ENCODE measurements at places on chromosomes 1 and 21.

GRCh38 chr1:247338723-247339275 lies 7.1 kb upstream of the ZNF496 start:
- no peak for DNase-seq

DNA sequence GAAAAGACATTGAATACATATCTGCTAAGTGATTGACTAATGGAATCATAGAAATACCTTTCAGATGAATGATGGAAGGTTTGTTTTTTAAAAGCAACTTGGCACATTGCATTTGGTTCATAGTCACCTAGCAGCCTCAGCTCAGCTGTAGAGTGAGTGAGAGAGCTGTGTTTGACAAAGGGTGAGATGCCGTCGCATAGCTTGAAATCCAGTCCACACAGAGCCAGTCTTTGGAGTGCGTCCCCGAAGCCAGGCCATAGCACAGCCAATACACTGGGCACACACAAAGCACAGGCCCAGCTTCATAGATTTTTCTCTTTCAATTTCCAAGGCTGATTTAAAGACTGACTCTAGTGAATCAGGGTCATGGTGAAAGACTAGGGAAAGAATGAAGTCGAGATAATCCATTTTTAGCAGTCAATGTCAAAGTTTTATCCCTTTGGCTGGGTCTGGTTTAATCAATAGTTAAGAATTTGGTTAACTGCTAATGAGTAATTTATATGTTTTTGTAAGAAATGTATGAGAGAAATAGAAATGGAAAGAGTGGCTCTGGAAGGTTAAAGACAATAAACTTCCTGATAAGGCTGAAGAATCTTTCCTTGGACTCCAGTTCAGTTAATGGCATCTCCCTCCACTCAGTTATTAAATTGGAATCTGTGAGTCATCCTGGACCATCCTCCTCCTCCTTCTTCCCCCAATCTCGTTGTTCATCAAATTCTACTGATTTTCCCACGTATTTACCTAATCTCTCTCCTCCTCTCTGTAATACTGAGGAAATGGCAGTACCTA lies 101.2 kb upstream of the IRF2BP2 start:
- no peak for DNase-seq

- no peak for DNase-seq
Observed at GRCh38 chr1:89602871-89603404, 30.0 kb upstream of the LRRC8C start.

- DNase-seq = no peak
Observed at GRCh38 chr1:77950873-77951272, 28.0 kb downstream of the FUBP1 start.

GRCh38 chr1:207825409-207825695 lies 73.5 kb downstream of the CD46 start:
- DNase-seq = no peak

DNA sequence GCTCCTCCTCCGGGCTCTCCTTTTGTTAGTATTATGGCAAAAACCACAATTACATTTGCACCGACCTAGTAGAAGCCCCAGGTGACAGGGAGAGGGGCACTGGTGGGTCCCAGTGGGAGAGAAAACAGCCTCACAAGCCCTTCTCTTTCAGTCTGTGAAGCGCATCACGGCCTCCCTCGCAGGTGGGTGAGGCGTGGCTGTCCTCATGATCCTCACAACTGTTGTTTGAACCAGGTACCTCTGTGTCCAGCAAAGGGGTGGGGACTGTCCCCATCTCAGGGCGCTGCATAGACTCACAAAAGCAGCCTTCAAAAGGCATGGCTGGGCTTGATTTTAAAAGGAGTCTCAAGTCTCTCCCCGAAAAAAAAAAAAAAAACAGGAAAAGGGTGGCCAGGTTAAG lies 7.9 kb upstream of the C2CD2 start:
- no peak for DNase-seq

DNA sequence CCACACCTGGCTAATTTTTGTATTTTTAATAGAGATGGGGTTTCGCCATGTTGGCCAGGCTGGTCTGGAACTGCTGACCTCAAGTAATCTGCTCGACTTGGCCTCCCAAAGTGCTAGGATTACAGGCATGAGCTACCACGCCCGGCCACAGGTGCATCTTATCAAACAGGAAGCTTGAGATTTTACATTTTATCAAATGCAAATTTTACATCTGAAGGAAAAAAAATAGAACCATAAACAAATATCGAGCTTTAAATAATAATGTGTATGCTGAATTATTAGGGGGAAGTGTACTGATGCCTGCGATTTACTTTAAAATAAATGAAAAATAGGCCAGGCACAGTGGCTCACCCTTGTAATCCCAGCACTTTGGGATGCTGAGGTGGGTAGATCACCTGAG lies 16.6 kb upstream of the BRWD1 start:
- DNase-seq = no peak

DNA sequence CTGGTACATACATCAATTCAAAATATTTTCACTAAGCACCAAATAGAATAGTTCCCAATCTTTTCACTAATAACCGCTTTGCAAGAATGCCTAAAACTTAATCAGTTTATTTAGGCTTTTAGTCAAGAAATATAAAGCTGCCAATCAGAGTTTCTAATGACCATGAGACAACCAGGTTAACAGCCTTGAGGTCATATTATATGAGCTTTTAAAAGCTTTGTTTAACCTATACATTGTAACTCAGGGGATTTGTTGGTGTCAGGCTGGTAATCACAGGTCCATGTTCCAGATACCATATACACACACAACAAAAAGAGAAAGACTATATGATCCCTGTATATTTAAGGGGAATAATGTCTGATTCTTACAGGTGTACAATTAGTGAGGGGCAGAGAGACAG lies 246.2 kb upstream of the ADGRL2 start:
- DNase-seq = no peak

GRCh38 chr21:42594616-42595282 lies 58.7 kb upstream of the PDE9A start:
- DNase-seq = no peak

DNA sequence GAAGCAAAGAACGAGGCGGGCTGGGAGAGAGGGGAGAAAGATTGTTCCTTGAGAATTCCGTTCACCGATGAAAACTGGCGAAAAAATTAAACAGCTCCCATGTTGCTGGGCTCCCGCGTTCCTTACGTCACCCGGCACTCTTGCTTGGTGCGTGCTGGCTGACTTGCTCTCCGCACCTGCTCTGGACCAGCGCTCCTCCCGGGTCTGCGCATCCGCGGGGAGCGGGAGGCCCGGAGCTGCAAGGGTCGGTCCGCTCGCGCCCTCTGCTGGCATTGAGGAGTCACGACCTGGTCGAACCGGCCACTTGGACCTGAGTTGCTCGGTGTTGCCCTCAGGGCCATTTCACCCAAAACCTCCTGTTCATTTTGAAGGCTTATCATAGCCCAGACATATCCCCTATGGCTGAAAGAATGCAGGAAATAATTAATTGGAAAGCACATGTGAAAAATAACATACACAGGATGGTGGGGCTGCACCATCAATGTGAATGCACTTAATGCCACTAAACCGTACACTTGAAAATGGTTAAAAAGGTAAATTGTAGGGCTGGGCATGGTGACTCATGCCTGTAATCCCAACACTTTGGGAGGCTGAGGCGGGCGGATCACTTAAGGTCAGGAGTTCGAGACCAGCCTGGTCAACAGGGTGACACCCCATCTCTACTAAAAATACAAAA lies 98.9 kb upstream of the BACE2 start:
- peak; percentile 78 for DNase-seq

- DNase-seq = no peak
Observed at GRCh38 chr1:119587341-119587740, 60.7 kb downstream of the ZNF697 start.

DNA sequence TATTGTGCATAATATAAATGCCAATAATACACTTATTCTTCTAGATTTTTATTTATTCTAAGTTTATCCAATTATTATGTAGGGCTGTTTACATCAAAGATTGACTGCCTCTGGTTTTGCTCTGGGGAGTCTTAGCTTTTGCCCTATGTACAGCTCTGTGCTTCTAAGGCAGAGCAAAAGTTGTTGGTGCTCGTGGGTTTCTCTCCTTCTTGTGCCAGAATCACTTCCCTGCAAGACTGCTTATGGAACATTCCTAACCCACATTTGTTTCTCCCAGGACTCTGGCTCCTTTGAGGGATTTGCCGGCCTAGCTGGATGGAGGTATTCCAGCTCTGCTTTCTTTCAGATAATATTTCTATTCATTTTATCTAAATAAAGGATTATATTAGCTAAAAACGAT lies 849.1 kb downstream of the USP25 start:
- DNase-seq = no peak

DNA sequence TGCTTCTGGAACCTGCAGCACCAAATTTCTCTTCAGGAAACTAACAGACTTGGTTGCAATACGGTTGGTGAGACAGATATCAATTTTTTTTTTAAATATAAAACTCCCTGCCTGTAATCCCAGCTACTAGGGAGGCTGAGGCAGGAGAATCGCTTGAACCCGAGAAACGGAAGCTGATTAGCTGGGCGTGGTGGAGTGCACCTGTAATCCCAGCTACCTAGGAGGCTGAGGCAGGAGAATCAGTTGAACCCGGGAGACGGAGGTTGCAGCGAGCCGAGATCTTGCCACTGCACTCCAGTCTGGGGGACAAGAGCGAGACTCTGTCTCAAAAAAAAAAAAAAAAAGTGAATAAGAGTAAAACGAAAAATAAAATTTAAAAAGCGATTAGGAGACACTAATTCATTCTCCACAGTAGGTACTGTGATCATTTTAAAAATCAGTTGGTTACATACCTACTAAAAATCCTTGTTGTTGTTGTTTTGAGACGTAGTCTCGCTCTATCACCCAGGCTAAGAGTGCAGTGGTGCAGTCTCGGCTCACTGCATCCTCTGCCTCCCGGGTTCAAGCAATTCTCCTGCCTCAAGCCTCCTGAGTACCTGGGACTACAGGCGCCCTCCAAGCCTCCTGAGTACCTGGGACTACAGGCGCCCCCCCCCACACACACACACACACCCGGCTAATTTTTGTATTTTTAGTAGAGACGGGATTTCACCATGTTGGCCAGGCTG lies 796 bp upstream of the RBM8A start:
- no peak for DNase-seq

- DNase-seq = no peak
Observed at GRCh38 chr1:42429603-42430002, 26.2 kb downstream of the ZMYND12 start.

DNA sequence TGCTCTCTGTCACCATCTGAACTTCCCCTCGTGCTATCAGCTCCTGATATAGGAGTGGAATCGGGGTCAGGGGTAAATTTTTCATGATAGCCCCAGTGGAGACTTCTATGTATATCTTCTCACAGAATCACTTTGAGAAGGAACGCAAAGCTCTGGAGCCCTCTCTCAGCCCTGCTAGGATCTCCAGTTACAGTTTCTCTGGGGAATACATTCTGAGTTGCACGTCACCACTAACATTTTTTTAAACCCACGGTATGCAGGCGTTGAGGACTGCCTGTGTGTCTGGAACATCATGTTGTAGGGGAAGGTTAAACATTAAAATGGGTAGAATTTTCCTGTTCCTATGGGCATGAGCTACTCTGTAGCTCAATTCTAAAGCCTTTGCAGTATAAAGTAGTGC lies 116.4 kb upstream of the FAM78B start:
- no peak for DNase-seq

DNA sequence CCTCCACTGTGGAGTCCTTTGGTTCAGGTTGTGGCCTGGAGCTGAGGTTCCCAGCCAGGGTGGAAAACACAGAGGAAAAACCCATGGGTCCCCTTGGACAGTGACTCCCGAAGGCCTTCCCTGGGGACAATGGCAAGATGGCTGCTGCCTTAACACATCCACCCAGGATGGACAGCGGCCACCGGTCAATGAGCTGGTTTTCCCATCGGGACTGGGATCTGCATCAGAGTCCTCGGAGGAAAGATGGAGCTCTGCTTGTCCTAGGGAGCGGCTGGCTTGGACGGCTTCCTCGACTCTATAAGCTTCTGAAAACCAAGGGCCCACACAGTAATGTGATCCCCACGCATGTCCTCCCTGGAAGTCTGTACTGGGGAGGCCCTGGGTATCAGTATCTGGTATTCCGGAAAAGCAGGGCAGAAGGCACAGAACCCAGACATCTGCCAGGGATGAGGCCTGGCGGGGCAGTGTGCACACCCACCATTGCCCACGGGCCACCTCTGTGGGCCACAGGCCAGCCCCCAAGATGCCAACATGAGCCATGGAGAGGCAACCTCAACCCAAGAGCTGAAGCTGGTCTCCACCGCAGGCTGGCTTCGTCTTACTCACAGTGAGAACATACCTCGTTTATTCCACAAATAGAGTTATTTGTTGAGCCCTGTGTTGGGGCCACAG lies 94.7 kb upstream of the VAMP3 start:
- DNase-seq = no peak

GRCh38 chr1:57820356-57821095 lies 396.7 kb upstream of the DAB1 start:
- DNase-seq = no peak

Data from activated CD8-positive, alpha-beta T cell treated with anti-CD3 and anti-CD28 coated beads, Interleukin-2, amount 10 ng/mL, durations not matched to agents 7 days and 5 days (primary cell).